ENCODE measurements at places on chromosomes 11 and 22.

- no peak for DNase-seq
Measured at GRCh38 chr11:67375320-67376055, 2.1 kb upstream of the CLCF1 start.

DNA sequence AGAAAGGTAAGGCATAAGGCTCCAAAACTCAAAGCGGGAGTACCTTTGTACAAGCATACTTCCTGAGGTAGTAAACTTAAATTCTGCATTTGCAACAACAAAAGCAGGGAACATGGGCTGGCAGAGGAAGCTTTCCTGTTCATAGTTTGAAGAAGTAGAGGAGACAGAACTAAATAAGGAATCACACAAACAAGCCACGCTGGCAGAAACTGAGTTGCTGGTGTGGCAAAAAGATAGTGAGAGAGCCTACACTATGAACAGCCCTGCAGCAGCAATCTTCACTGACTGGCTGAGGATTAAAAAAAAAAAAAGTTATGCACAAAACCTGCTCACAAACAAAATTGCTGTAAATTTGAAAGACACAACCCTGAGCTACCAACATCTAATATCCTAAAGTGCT, 46.5 kb downstream of the FCHSD2 start:
- DNase-seq = peak; percentile 79

- DNase-seq = no peak
Measured at GRCh38 chr22:50247748-50248147, 2.9 kb upstream of the TUBGCP6 start.

GRCh38 chr22:50621948-50622722, 5.8 kb downstream of the ARSA start:
- no peak for DNase-seq

DNA sequence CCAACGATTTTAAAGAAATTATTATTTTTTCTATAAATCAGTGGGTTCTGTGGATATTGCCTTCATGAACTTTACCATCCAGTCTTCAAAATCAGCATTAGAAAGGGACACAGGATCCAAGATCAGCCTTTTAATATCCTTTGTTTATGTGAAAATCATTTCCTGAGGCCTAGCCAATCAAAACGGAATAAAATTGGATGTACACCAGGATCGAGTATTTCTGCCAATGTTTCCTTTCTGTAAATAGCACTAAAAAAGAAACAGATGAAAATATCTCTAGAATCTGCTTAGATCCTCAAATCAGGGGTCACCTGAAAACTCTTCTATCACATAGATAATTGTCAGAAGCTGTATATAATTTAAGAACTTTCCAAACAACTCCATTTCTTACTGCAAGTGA, 1598.5 kb downstream of the LRRC4C start:
- DNase-seq = no peak

DNA sequence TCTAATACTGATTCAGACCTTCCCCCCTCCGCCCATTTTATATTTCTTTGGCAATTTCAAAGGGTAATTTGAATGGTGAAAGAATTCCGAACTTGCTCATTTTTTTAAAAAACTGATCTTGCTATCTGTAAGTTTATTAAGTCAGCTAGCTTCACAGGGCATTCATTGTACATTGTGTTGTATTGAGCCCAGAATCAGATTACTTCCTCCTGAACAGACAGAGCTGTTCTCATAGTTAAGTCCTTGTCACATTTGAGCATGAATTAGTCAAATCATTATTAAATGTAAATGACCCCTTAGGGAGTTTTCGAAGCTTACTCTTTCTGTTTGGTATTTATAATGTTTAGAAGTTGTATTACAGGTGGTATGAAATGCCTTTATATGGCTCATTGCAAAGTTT, 34.4 kb downstream of the CYP2R1 start:
- no peak for DNase-seq

DNA sequence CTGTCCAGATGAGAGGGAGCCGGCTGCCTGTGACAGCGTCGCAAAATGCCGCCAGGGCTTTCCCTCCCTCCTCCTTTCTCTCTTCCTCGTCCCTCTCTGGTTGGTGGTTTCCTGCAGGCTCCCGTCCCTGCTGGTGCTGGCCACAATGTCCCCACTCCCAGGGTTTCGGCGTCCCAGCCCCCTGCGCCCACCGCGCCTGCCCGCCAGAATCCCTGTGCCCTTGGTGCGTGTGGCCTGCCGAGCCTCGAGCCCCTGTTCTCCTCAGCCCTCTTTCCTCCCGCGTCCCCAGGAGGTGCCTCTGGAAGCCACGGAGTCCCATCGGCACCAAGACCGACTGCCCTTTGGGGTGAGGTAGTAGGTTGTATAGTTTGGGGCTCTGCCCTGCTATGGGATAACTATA, 37.9 kb upstream of the PPARA start:
- no peak for DNase-seq

DNA sequence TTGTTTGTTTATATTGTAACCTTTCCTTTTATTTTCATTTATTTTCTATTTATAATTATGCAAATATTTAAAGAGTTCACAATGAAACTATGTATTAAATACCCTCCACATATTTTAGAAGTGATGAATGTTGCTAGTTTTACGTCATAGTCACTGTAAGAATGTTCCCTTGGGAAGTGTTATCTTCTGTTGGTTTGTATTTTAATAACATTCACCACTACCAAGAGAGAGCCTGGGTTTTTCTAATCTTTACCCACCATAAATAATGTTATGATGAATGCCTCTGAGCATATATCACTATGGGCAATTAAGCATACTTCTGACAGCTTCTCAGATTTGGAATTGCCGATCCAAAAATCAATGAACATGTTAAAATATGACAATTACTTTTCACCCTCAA, 80.7 kb downstream of the GGT1 start:
- no peak for DNase-seq

- no peak for DNase-seq
Measured at GRCh38 chr11:26904132-26904531, 89.8 kb upstream of the FIBIN start.

GRCh38 chr11:66985508-66986177, 10.5 kb downstream of the C11orf86 start:
- DNase-seq = no peak

DNA sequence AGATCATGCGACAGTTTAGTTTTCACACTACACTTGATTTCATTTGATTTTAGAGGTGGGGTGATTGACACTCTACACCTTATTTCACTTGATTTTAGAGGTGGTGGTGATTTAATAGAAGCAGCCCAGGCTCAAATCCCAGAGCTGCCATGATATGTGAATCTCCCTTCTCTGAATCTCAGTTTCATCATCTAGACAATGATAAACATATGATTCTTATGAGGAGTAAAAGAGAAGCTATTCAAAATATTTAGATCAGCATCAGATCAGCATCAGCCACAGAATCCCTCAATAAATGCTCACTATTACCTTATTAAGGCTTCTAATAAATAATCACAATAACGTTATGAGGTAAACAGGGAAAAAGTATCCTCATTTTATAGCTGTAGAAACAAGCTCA, 98.8 kb downstream of the MSANTD4 start:
- no peak for DNase-seq

DNA sequence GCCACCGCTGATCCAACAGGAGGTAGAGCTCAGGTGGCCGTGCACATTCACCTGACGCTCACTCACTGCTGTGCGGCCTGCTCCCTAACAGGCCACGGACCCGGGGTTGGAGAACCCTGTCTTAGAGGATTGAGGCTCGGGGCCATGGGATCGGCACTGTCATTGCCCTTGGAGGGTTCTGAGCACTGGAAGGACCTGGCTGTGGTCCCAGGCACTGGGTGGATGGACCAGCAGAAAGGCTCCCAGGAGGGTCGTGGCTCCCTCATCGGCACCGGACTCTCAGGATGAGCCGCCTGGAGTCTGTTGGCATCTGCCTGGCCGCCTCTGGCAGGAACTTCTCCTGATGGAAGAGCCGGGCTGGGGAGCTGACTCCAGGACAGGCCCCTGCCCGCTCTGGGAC, 6.5 kb downstream of the KCNQ1 start:
- DNase-seq = no peak

DNA sequence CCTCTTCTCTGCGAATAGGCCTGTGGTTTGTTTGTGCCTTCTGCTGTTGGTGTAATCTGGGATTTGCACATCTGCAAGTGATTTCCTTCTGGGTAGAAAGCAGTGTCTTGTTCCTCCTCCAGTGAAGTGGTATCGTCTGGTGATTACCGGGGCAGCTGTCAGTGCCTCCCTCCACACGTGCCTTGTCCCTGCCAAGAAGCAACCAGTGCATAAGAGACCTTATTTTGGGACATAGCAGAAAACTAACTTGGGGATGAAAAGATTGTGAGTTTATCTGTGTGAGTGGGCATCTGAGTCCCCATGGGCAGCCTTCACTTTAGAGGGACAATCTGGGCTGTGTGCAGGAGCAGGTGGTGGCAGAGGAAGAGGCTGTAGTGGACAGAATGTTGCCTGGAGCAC, 71.5 kb upstream of the SORL1-AS1 start:
- peak; percentile 78 for DNase-seq

Data from pons (tissue), 1 donor.